ENCODE measurements at places on chromosomes 7 and 10. TPM values are rescaled to one million over a fixed set of nuclear protein-coding genes. Genes with fewer than 3 reads are reported as not detected.

Gene GCC1
- total RNA-seq = 18.1 TPM

Gene LIPF
- not detected for total RNA-seq

Gene KEL
- total RNA-seq = 0.33 TPM

Gene AZGP1
- total RNA-seq = not detected

Gene HK1
- 122 TPM for total RNA-seq

Gene SLC39A12
- not detected for total RNA-seq

Gene GPR15LG
- not detected for total RNA-seq

Gene HUS1
- total RNA-seq = 35.8 TPM

Gene VENTX
- not detected for total RNA-seq

Gene SPDYE5
- 0.17 TPM for total RNA-seq

Gene NPSR1
- total RNA-seq = not detected

Gene PPP1R9A
- not detected for total RNA-seq

Gene NOM1
- total RNA-seq = 20.4 TPM

Gene SUN3
- total RNA-seq = 0.98 TPM

Gene FEZF1
- not detected for total RNA-seq

Gene CYP26C1
- not detected for total RNA-seq

Gene NET1
- total RNA-seq = 45.7 TPM

Gene TMEM273
- total RNA-seq = 20.3 TPM

Gene EPO
- total RNA-seq = not detected

Gene TFR2
- total RNA-seq = 9.4 TPM

Gene CH25H
- not detected for total RNA-seq

Gene SFTPA2
- not detected for total RNA-seq

Gene NEBL
- not detected for total RNA-seq

Gene MYO3A
- not detected for total RNA-seq

Gene KCNMA1
- total RNA-seq = 0.34 TPM

Gene GNGT1
- not detected for total RNA-seq

Gene SLC26A5
- not detected for total RNA-seq

Gene KIAA1549
- 0.40 TPM for total RNA-seq

Gene ERV3-1
- total RNA-seq = 12.8 TPM

Gene ZFYVE27
- total RNA-seq = 26.0 TPM

Gene NPFFR1
- total RNA-seq = not detected

Gene CLRN3
- not detected for total RNA-seq

Gene NXPH1
- not detected for total RNA-seq

Gene GSTK1
- 387 TPM for total RNA-seq

Gene ANKRD7
- total RNA-seq = not detected

Gene KCP
- total RNA-seq = 0.19 TPM

Gene NKX1-2
- total RNA-seq = not detected

Gene LRRTM3
- not detected for total RNA-seq

Gene CACNA2D1
- not detected for total RNA-seq

Data from activated naive CD4-positive, alpha-beta T cell treated with anti-CD3 and anti-CD28 coated beads, Interleukin-2, amount 10 ng/mL, durations not matched to agents 5 hours and 36 hours (primary cell).